ENCODE measurements at places on chromosomes 1 and 21.

DNA sequence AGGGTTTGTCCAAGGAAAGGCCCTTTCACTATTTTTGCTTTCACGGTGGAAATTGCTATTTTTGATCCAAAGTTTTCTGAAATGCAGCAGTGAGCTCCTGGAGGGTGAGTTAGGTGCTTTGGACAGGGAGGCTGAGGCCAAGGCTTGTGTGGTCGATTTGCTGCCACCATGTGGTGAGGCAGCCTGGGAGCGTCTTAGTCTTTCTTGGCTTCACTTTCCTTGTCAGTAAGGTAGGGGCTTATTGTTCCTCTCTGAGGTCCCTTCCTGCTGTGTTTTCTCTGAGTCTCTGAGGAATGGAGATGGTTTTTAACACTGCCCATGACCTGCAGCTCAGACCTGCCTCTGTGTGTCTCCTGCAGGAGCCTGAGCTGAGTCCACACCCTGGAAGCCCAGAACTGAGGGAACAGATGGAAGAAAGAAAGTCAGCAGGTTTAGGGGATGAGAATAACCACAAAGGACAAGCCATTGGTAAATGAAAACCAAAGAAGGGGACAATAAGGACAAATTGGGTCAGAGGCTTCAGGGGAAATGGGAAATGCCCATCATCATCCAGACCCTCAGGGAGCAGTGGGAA lies 20.1 kb upstream of the S100A10 start:
- peak; percentile 61 for DNase-seq

- DNase-seq = no peak
Observed at GRCh38 chr1:151325646-151326429, 1.4 kb downstream of the PI4KB start.

- no peak for DNase-seq
Observed at GRCh38 chr1:45516036-45516435, 5.6 kb downstream of the PRDX1 start.

DNA sequence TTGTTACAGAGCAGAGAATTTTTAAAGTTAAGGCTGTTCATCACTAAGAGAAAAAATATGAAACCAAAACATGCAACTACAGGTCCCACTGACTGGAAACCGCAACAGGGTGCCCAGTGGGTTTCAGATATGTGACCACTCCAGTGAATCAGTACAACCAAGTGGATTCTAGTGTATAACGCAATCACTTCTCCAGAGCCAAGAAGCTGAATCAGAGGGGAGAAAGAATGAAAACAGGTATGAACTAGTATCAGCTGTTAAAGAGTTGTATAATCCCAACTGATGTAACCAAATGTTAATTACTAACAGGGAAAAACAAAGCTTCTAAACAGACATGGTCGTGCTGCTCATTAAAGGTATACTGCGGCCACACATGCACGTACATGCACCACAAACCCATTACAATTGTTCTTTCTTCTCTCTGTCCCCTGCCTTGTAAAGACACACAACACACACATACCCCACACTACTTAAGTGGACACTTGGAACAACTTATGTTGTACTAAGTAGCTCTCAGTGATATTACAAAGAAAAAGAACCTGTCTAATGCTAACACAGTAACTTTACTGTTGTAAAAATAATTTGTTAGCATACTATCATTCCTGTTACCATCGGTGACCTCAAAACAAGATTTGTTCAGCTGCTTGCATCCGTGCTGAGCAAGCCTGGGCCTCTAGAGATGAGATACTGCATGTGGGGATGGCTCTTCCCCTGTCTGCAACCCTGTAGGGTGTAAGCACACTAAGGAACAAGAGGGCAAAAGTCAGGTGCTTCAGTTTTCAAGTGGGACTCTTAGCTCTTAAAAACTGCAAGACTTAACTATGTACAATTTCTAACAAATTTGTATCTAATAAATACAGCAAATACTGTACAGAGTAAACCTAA lies 74.2 kb downstream of the PTPN14 start:
- peak; percentile 96 for DNase-seq

GRCh38 chr21:18178509-18178908 lies 66.1 kb upstream of the CHODL start:
- no peak for DNase-seq

GRCh38 chr1:44424747-44425146 lies 19.7 kb downstream of the RNF220 start:
- DNase-seq = no peak

- no peak for DNase-seq
Observed at GRCh38 chr21:38909929-38910328, 104.2 kb downstream of the ETS2 start.

DNA sequence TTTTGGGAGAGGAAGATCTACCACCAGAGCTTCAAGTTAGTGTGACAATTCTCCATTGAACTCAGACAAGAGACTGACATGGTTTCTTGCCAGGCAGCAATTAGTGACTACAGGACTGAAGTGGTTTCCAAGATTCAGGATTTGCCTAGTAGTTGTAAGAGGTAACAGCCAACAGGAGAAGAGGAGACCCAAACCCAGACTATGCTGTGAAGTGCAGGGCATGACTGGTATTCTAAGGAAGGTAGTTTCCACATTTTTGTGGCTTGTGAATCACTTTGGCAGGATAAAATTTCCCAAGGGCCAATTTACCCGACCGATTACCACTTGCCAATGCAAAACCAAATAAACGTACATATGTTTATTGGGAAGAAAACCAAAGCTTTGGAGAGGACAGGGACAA lies 14.7 kb upstream of the RAP1A start:
- DNase-seq = peak; percentile 77

GRCh38 chr21:31490443-31490842 lies 146.4 kb upstream of the TIAM1 start:
- DNase-seq = no peak

DNA sequence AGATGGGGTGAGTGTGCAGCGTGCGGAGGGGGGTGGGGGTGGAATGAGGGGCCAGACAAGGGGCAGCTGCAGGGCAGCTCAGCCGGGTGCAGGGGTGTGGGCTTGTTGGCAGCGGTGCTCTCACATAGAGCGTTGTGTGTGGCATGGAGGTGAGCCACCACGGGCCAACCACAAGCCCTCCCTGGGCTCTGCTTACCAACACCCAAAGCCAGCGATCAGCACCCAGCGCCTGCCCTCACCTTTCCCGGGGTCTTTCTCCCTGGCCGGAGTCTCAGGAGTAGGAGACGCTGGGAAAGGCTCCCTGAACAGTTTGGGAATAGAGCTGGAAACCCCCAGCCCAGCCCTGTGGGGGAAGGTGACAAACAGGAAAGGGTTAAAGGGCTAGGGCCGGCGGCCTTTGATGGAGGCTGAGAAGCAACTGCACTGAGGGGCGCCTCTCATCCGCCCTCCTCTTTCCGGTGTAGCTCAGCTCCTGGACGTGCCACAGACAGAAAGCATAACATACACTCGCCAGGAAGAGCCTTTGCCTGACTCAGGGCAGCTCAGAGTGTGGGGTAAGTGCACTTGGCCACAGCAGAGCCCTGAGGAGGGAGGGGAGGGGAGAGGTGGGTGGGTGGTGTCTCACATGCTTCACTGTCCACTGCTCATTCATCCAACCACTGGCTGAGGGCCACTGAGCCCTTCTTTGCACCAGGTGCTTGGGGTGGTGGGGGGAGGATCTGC lies 577 bp downstream of the IKBKE start:
- DNase-seq = peak; percentile 88

GRCh38 chr1:100458661-100459357 lies 79.1 kb upstream of the GPR88 start:
- peak; percentile 2 for DNase-seq

GRCh38 chr1:156970017-156970416 lies 49.6 kb downstream of the LRRC71 start:
- DNase-seq = no peak

- DNase-seq = peak; percentile 7
Observed at GRCh38 chr1:199700551-199700950, 327.0 kb upstream of the NR5A2 start.

GRCh38 chr21:43365611-43366426 lies 61.1 kb downstream of the SIK1 start:
- DNase-seq = no peak

DNA sequence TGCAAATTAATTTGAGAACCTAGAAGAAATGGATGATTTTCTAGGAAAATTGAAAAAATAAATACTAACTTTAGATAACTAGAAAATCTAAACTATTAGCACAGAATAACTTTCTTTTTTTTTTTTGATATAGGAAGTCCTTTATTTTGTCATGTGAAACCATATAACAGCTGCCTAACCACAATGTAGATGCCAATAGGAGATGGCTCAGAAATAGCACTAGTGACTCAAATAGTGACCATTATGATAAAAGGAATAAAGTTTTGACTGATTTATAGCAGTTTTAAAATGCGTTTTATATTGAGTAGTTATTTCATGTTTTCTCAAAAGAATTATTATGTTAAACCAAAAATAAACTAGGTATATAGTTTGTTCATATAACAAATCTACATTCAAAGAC lies 158.0 kb upstream of the CACYBP start:
- DNase-seq = no peak

- DNase-seq = no peak
Observed at GRCh38 chr1:57327946-57328345, 95.9 kb downstream of the DAB1 start.

GRCh38 chr21:38243732-38244406 lies 12.9 kb upstream of the KCNJ15 start:
- DNase-seq = no peak

- DNase-seq = peak; percentile 60
Observed at GRCh38 chr1:63124666-63125191, 197.6 kb upstream of the FOXD3 start.

DNA sequence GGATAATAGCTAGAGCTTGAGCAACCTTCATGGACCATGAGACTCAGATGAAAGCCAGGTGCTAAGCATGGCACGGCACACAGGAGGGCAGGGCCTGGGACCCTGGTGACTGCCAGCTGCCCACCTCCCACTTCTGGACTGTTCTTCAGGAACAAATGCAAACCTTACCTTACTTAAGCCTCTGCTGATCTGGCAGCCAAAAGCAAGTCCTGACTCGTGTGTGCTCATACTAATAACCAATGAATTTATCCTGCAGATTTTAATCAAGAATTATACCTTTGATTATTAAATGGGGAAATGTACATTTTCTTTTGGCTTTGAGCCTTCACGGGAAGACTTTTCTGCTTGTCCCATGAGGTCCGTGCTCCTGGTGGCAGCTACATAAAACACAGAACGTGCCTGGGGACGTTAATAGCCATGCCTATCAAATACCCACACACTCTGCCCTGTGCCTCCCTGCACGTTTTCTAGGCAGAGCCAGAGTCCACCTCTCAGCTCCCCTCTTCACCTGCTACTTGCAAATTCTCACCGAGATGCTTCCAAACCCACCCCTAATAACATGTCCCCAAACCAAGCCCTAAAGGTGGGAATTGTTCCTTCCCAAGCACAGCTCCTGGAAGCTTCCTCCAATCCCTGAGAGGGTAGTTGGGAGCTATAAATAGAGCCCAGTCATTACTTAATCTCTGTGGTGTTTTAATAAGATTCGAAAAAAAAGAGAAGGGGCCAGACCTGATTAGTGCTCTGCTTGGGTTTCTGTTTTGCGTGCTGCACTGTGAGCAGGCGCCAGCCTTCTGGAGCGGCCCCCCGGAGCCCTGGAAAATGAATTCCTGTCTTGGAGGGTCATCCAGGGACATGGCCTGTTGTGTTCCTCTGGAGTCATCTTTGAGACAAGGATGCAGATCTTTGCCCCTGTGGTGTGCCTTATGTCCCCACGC lies 33.5 kb downstream of the SLC1A7 start:
- no peak for DNase-seq

DNA sequence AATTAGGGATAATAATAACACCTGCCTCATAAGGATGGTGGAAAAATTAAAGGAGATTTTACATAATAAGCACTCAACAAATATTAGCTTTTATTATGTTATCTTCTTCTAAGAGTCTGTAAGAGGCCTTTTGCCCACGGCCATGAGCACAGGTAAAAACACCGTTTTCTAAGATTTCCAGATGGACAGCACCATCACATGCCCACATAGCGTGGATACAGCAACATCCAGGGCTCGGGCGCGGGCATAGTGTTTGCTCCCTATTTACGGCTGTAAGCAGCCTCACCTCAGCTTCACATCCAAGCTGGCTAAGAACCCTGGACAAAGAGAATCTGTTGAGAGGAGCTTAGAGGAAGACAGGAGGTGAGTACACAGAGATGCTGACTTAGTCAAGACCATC lies 216.4 kb upstream of the IRF2BP2 start:
- DNase-seq = no peak

DNA sequence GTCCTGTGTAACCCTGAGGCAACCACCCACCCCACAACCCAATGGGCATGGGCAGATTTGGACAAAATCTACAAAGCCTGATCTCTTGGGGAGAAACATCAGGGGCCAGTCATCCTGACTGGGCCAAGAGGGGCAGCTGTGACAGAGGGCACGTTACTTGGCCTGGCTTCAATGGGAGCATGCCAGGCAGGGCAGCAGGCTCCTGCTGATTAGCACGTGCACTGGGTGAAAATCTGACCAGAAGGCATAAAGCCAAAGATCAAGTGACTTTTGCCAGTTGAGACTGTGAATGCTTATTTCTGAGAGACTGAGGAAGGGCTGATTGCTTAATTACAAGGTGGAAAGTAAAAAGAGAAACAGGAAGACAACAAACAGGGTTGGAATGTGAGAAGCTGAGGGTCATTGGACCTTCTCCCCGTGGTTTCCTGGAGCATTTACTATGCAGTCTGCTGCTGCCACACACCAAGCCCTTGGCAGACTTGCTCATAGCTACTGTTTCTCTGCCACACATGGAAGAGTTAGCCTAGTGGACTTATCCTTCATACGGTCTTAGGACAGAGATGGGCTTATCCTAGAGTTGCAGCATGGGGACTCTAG lies 39.8 kb upstream of the TNR start:
- DNase-seq = no peak

DNA sequence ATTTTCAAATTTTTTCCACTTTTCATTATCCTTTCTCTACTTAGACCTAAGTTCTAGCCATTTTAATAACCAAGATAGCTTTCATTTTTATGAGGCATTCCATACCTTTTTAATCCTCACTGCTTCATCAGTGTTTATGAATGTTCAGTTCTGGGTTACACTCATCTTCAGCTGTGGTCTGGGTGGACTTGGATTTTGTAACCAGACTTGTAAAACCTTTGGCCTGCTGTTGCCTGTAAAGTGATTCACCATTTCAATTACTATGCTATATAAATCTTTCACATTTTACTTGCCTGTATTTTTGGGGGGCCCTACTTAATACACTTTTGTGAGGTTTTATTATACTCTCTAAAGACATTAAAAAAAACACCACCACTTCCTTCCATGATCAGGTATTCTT lies 46.2 kb downstream of the USP25 start:
- no peak for DNase-seq

- DNase-seq = no peak
Observed at GRCh38 chr1:231951374-231951773, 324.8 kb downstream of the DISC1 start.

All from ACHN (cell line).